Stimulated activated CD4-positive, alpha-beta T cell treated with anti-CD3 and anti-CD28 coated beads, Interleukin-2, amount 100 ng/mL, for 4 hours (primary cell): ENCODE measurements at places on chromosomes 1 and 21.

- DNase-seq = no peak
Observed at GRCh38 chr1:234600418-234601281, 9.3 kb downstream of the IRF2BP2 start.

GRCh38 chr1:42952303-42953001, 6.2 kb downstream of the SLC2A1 start:
- no peak for DNase-seq

GRCh38 chr1:183126000-183126366, 60.1 kb upstream of the LAMC2 start:
- DNase-seq = no peak

DNA sequence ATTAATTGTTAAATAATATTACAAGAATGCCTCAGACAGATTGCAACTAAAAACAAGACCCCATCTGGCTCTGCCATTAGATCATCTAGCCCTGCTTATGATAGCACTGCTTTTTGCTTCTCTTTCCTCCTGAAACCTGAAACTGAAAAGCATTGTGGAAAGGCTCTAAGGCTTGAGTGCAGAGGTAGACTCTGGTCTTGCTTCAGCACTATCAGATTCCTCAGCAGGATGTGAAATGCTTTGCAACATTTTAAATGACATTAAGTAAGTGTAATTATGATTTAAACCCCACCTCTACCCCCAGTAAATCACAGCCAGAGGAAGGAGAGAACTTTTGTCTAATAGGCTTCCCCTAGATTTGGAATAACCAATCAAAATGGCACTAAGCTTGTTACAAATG, 32.9 kb downstream of the PHC2 start:
- no peak for DNase-seq

GRCh38 chr1:117686907-117687306, 81.1 kb downstream of the TENT5C start:
- DNase-seq = no peak

DNA sequence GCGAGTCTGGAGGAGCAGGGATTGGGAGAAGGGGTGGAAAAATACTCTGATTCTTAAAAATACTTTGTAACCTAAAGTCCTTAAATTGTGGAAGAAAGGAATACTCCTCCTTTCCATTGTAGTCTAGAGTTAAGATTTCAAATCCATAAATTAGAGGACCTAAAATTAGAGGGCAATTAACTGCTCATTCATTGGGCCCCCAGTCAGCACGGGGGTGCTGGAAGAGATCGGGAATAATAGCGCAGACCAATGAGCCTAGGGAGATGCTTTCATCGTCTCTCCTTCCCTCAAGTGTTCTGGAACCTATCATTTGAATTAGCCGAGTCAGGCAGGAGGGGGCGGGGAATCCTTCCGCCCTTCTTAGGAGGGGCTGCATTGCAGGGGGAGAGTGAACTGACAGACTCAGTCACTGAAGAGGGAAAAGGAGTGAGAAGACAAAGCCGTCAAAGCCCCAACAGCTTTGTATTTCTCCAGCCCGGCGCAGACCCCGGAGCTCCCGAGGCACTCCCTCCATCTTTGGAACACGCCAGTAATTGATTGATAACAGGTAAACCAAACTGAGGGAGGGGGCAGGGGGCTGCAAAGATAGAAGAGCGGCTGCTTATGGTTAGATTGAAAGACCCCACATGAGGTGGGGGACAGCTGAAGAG, at the start of gene MLLT11:
MLLT11 (plus strand) TSS at position 391 of the 650 bp plus-strand sequence. CDS start 6,828 bp downstream, outside the sequence.
- no peak for DNase-seq

GRCh38 chr1:208298593-208299269, 54.5 kb upstream of the PLXNA2 start:
- no peak for DNase-seq

- no peak for DNase-seq
Observed at GRCh38 chr1:93575621-93576284, 105.9 kb downstream of the BCAR3 start.

- DNase-seq = no peak
Observed at GRCh38 chr1:19814681-19815503, at the start of gene RNF186. TSS of gene RNF186 (minus strand) at chr1:19815283. CDS start at chr1:19815101, 182 bp downstream.

DNA sequence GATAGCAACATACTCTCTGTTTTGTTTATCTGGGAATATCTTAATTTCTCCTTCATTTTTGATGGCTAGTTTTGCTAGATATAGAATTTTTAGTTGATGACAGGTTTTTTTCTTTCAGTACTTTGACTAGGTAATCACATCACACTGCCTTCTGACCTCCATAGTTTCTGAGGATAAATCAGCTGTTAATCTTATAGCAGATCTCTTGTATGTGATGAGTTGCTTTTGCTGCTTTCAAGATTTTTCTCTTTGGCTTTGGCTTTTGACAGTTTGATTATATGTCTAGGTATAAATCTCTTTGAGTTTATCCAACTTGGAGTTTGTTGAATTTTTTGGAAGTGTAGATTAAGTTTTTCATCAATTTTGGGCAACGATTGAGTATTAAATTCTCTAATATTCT, 142.6 kb downstream of the ZNF644 start:
- DNase-seq = no peak

GRCh38 chr21:40623528-40623927, 223.4 kb downstream of the DSCAM start:
- no peak for DNase-seq

DNA sequence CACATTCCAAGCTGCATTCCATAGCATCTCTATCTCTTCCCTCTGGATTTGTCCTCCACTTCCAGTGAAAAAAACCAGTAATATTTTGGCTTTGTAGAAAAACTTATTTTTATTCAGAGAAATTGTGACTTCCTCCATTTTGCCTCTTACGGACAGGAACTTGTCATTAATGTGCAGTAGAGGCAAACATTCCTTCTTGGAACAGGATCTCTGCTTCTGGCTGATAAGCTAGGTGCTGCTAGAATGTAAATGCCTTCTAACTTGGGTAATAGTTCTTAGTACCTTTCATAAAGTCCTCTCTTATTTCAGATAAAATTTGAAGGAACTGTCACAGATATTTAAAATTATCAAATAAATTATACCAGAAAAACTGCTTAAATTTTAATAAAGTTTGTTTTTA, 707.8 kb downstream of the USP25 start:
- DNase-seq = no peak

GRCh38 chr1:184945678-184946412, 28.5 kb downstream of the NIBAN1 start:
- no peak for DNase-seq

DNA sequence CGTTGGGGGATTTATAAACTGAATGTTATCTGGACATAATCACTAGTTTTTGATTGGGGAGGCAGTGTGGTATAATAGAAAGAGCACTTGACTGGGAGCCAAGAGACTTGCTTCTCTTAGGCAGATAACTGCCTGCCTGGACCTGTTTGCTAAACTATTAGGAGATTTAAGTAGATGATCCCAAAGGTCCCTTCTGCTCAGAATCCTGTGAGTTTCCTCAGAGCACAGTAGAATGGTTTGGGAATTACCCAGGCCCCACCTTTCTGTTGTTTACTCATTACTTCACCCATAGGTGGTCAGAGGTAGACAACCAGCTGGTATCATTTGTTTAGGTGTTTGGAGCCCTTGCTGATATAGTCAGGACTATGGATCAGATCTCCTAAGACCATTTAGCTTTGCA, 10.3 kb upstream of the PODN start:
- DNase-seq = no peak

DNA sequence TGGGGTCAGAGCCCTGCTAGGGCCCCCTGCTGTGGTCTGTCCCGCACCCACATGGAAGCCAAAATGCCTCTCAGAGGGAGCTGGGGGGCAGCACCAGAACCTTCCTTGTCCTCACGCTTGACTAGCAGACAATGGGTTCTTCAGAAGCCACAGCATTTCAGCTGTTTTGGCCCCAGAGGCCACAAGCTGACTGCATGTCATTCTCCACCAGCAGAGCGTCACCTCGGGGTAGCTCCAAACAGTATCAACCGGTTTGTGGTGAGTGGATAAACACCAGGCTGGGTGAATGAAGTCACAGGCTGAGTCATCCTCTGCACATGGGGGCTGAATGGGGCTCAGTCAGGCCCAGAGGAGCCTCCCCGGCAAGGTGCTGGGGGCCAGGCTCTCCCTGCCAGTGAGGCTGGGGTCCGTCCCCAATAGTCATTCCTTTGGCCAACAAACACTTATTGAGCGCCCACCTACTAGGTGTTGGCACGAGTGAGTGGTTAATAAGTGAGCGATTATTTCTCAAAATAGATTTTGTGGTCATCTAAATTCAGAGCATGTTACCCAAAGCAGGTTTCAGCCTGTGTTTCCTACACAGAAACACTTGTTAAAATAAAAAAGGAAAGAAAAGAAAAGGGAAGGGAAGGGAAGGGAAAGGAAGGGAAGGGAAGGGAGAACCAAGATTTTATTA, 9.1 kb downstream of the OLIG1 start:
- no peak for DNase-seq

DNA sequence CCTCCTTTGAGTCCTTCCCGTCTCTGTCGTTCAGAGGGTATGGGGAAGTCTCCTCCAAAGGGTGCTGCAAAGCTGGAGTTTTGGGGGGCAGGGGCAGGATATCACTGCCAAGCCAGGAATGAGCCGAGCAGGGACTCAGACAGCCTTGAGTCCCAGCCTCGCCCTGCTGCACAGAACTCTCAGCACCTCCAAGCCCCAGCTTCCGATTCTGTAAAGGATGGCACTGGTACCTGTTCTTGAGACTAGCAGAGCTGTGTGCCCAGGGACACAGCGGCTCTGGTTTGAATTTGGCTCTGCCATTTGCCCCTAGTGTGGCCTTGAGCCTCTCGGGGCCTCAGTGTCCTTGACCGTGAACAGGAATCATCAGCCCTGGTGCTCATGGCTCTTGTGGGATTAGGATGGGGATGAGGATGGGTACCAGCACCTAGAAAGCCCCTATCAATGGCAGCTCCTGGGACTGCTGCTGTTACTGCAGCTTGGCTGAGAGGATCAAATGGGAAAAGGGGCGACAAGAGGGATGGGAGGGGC, 1.5 kb upstream of the FBLIM1 start:
- DNase-seq = no peak

- DNase-seq = peak; percentile 77
Observed at GRCh38 chr1:160795951-160796383, at the start of gene LY9. TSS of gene LY9 (plus strand) at chr1:160796174. CDS start at chr1:160796188, 14 bp downstream.

- no peak for DNase-seq
Observed at GRCh38 chr21:26877018-26877417, 31.8 kb upstream of the ADAMTS1 start.

- no peak for DNase-seq
Observed at GRCh38 chr1:30649321-30649991, 73.9 kb downstream of the MATN1 start.

- no peak for DNase-seq
Observed at GRCh38 chr1:57311006-57311405, 112.9 kb downstream of the DAB1 start.

DNA sequence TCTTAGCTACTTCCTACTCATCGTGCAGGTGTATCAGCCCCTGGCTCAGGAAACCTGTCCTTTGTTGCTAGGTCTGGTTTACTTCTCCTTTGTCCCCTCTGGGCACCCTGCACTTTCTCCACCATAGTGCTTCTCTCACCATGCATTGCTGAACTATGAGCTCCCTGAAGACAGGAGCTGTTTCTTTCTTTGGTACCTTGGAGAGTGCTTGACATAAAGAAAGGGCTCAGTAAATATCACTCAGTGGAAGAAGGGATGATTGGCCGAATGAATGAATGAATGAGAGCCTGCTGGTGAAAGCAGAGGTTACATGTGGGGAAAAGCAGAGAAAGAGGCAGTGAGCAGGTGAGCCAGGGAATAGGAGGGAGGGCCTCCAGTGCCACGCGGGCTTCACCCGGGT, 9.8 kb upstream of the HMGB4 start:
- DNase-seq = no peak

DNA sequence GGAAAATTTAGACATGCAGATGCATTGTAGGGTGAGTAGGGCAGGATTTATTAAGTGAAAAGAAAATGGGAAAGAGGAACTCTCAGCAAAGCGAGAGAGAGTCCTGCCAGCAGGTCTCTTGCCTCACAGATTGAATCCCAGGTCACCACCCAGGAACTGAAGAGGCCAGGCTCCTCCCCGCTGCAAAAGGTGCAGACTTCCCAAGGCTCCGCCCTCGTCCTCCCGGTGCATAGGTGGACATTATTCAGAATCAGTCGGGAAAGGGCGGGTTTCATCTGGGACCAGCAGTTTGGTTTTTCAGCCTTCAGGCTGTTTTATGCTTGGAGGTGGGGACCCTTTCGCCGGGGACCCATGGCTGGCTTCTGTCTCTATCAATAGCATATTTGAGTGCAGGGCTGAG, 41.6 kb upstream of the APP start:
- DNase-seq = no peak

DNA sequence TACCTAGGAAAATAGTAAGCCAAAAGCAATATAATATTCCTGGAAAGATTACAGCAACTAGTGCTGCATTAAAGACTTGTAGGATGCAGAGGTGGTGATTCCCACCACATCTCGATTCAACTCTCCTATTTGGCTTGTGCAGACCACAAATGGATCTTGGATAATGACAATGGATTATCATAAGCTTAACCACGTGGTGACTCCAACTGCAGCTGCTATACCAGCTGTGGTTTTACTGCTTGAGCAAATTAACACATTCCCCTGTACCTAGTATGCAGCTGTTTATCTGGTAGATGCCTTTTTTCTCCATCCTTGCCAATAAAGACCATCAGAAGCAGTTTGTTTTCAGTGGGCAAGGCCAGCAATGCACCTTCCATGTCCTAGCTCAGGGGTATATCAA, 542.7 kb upstream of the ADGRL4 start:
- DNase-seq = no peak

DNA sequence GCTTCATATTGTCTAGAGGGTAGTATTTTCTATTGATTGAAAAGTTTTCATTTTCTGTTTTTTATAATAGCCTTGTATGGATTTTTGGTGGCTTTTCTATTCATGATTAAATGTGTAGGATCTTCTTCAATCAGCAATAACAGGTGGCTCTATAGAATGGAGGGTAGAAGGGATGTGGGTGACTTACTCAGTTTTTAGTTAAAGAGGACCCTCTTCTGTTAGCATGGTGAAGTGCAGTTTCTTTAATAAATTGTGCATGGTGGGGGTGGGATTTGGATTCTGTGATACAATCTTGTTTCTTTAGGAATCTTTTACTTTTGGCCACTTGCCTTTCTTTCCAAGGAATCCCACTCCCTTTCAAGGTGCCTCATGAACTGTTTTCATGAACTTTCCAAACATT, 64.7 kb downstream of the SLC35A3 start:
- DNase-seq = no peak

DNA sequence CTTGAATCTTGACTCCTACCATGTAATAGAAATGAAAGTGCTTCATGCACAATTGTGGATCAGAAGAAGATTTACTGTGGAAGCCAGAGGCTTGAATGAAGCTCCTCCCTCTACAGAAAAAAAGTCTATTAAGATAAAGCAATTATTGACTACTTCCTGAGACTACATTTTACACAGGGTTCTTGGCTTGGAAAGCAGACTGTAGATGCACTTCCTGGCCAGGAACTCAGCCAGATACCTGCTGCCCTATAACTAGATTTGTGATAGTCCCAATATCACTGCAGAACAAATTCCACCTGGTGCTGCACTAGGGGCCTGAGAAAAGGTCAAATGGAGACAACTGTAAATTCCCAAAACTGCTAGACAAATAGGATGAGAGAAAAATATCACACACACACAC, 96.8 kb upstream of the GUCA2B start:
- no peak for DNase-seq

GRCh38 chr1:44405031-44405797, at the start of gene RNF220:
TSS of gene RNF220 (plus strand) at chr1:44405255.
- DNase-seq = no peak

GRCh38 chr1:66266350-66266749, 267.6 kb upstream of the SGIP1 start:
- DNase-seq = no peak

GRCh38 chr1:74199504-74199903, 1.5 kb downstream of the FPGT start:
- DNase-seq = no peak
